Calu3 (cell line): ENCODE measurements at places on chromosomes 7 and 10.

GRCh38 chr7:134474828-134475227 is 15.9 kb upstream of the AKR1B1 start:
- DNase-seq = no peak

DNA sequence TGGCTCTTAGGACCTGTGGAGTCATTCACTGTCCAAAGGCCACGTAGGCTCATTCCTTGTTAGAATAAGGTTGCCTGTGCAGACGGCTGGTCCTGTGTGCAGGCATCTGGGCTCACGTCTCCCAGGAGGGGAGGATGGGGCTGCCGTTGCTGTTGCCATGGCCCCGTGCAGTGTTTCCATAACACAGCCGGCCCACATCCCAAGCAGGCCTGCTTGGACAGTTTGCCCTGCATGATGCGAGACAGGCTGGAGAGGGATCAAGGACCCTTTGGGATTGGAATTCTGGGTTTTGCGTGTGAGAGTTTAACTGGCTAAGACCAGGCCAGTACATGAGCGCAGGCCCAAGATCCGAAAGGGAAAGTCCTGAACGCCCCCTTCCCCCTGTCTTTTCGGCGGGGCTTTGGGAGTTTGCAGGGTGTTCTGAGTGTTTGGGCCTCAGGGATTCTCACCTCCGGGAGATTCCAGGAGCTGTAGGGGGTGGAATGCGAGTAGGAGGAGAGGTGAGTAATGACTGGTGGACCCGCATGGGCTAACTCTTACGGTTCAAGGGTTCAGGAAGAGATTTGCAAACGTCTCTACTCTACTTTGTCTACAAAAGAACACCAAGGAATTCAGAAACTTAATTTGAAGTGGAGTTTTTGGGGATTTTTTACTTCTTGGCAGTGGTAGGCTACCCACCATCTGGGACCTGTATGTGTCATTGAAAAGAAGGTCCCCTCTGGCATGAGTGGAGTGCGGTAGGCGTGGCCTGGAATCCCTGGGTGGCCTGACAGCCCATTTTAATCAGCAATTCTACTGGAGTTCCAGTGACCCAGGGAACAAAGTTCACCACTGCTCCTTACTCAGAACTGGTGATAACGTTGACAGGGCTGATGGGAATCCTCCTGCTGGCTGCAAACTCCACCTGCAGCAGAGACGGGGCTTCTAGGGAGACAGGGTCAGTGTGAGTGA is 125.4 kb downstream of the ITIH5 start:
- DNase-seq = no peak

DNA sequence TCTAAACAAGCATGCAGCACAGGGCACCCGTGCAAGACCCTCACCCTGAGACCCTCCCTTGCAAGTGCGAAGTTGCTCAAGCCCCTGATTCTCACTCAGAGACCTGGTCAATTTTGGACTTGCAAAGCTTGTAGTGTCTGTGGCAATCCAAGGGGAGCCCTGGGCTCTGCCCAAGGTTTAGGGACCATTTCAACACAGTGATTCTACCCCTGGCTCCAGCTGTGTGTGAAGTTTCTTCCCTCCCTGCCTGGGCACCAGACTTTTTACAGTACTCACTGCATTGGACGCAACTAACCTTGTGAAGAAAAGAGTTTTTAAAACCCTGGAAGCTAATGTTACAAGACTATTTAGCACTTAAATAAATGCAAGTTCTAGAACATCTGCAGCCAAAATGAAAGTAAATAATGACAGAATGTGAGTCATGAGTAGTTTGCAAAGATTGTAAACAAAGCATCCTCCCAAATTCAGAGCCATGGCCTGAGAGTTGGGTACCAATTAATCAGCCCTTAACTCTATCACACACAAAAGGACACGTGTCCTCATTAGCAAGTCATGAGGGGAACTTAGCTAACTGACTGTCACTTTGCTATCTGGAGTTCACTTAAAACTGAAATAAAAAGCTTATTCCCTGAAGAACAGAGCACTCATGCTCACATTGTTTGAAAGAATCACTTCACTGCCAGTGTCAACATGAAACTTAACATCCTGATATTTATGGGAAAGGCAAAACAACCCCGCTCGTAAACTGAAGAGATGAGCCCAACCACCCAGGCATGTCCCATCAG is 48.1 kb downstream of the RGS10 start:
- DNase-seq = no peak

GRCh38 chr7:7793921-7794320 is 75.5 kb upstream of the RPA3 start:
- DNase-seq = no peak

- DNase-seq = no peak
Observed at GRCh38 chr10:51527522-51528219, 171.7 kb downstream of the CSTF2T start.

- no peak for DNase-seq
Observed at GRCh38 chr10:2139746-2140145, 402.4 kb upstream of the ADARB2 start.

DNA sequence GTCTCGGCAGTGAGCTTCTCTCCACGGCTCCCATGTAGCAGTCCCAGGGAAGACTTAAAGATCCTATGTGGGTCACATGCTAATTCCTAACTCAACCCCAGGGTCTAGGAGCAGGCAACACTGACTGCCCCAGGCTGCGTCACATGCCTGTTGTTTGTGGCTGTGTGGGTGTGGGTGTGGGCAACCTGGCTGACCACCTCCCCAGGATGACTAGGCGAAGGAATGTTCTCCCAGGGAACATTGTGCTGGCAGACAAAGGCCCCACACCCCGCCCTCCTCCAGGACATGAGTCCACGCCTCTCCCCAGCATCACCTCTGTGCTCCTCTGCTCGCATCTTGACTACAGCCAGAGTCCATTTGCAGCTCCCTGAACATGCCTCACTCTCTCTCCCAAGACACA is 30.3 kb downstream of the SLC29A3 start:
- no peak for DNase-seq

DNA sequence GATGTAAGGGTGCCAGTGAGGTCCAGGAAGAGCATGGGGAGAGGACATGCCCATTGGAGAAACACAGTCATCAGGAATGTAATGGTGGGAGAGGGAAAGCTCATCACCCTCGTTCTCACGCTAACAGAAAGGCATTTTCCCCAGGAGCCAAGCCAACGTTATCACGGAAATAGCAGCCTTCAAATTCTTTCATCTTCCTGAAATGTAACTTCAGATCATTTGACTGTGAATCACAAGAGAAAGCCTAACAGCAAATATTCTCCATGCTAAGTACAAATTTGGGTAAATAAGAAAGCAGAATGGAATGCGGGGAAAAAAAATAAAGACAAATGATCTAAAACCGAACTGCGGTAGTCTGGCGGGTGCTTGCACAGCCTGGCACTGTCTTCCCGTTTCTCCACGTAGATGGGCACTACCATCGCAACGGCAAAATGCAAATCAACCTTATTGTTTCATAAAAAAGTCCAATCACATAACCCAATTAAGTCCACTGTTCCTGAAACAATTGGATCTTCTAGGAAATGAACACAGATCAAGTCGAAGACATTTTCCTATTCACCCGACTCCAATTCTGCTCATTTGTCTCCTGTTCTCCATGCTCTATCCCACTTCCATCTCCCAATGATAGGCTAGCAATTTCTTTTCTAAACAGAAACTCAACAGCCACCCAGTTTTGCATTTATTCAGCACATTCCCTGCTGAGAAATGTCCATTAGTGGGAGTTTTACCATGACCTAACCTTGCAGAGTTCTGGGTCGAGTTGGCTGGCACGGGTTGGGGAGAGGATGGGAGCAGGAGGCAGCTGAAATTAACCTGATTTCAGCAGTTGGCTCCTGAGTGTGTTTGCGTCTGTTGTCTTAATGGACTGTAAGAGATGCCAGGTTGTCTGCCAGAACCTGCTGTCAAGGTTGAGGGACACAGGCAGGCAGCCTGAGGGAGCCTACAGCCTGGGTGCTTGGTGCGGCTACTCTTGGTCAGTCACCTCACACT is 74.6 kb upstream of the FRMD4A start:
- DNase-seq = no peak

GRCh38 chr10:78556705-78557432 is 511.9 kb upstream of the ZMIZ1 start:
- DNase-seq = no peak
